NCI-H774 (cell line): ENCODE measurements at places on chromosomes 2 and 18.

DNA sequence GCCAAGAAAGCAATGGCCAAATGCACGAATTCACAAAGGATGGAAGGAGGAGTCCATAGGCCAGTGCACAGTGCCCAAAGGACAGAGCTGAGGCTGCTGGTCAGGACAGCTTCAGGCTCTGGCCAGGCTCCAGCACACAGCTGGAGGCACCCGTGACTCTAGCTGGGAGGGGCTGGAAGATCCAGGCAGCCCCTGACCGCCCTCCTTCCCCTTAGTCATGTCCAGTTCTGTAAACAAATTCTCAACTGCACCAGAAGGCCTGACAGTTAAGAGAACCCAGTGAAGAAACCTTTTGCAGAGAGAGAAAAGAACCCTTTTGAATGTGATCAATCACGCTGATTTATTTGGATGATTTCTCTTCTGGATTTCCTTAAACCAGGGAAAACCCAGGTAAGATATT is 7.7 kb upstream of the YWHAQ start:
- no peak for DNase-seq

DNA sequence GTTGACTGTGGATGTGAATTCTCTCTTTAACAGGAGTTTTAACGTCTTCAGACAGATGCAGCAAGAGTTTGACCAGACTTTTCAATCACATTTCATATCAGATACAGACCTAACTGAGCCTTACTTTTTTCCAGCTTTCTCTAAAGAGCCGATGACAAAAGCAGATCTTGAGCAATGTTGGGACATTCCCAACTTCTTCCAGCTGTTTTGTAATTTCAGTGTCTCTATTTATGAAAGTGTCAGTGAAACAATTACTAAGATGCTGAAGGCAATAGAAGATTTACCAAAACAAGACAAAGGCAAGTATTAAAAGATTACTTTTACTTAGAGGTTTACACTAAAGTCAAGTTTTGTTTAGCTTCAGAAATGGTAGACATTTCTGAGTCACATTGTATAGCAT is 30.2 kb upstream of the TYMS start:
- no peak for DNase-seq

- peak; percentile 47 for DNase-seq
These were observed 42.2 kb downstream of the KLHL14 start for GRCh38 chr18:32730620-32731091.

GRCh38 chr2:129336276-129336675 is 643.2 kb upstream of the RAB6C start:
- DNase-seq, result no peak

GRCh38 chr2:130756053-130756873 is 923 bp downstream of the AMER3 start:
- no peak for DNase-seq

- DNase-seq, result no peak
These were observed 80.6 kb upstream of the EML6 start for GRCh38 chr2:54642677-54643430.

DNA sequence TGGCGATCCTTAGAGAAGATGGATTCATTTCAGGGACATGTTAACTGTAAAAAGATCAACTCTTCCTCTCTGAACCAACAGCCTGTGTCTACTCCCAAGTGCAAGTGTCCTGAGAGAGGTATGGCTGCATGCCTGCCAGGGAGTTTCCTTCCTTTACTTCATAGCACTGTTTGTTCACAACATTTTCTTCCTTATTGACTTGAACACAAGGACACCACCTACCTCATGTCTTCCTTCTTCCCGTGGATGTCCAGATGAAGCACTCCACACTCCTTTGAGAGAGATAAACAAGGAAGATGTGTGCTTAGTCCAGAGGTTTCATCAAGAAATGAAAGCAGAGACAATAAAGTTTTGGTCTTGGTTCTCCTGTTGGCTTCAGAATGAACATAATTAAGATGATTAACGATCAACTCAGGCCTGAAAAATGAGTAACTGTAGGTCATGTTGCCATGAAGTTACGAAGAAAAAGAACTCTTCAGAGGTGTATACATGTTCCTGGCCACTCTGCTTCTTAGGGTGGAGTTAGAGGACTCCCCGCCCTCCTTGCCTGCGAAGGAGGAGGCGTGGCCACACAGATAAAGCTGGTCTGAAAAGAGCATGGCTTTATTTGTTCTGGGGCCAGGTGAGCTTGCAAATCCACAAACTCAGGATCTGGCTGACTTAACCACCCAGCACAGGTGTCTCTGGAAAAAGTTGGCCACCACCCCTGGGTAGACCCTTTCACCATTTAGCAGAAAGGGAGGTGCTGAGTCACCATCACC is 155.0 kb upstream of the KCTD1 start:
- DNase-seq, result no peak

- DNase-seq, result no peak
These were observed 2.0 kb downstream of the EDAR start for GRCh38 chr2:108986916-108987510.

DNA sequence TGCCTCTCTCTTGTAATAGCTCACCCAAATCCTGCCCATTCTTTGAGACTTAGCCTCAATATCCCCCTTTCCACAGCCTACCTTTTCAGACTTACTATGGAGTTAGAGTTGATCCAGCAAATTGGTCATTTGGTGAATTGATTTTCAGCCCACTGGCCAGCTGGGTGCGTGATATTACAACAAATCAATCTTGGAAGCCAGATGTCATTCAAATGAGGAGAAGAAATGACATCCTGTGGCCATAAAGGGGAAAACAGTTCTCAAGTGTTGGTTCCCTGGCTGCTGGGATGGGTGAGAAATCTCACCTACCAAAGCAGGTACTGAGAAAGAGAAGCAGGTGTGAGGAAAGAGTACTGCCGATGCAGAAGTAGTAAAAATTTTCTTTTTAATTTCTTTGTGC is 36.7 kb upstream of the FOXI3 start:
- DNase-seq, result no peak

- DNase-seq, result no peak
These were observed 692 bp upstream of the WNT6 start for GRCh38 chr2:218858671-218859555.

DNA sequence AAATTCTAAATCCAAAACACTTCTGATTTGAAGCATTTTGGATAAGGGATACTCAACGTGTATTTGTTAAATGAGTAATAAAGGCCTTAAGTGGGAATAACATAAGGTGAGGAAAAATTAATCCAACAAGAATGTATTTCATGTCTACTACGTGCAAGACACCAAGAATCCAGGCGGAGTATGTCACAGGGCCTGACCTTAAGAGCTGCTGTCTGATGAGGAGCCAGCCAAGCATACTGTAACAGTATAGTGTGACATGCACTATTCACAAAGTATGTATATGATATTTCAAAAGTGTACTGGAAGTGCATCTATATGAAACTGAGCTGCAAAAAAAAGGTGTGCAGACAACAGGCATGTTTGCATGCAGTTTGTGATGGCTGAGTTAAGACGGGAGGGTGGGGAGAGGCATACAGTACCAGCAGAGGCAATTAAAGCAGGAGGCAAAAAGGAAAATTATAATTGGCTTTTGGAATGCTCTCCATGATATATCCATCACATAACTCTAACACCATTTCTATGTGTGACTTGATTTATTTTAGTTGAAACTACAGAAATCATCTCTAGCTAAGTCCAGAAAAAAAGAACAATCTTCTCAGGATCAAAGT is 18.2 kb downstream of the IWS1 start:
- DNase-seq, result no peak

GRCh38 chr2:107790837-107791236 is 35.9 kb upstream of the RGPD4 start:
- no peak for DNase-seq

- DNase-seq, result peak; percentile 33
These were observed 298.5 kb downstream of the EN1 start for GRCh38 chr2:118548880-118549488.
